ENCODE measurements at places on chromosomes 5 and 9. TPM values are rescaled to one million over a fixed set of nuclear protein-coding genes. Genes with fewer than 3 reads are reported as not detected.

The TUSC1 gene
- polyA plus RNA-seq = not detected

DNA sequence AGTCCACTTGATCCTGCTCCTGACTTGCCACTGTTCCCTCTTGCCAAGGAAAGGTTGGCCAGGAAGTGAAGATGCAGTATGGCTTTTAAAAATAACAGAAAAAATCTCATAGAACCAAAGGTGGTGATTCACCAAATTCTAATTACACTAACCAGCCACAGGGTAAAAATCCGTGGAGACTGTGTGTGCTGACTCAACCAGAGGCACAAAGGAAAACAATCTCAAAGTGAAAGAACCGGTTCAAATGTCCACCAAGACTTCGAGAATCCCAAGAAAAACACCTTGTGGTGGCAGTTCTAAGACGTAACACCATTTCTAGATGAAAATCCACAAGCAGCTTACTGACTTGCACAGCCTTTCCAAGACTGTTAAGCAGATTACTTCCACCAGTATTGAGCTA is 279.1 kb downstream of the TLE1 start:
- H3K27me3 ChIP-seq = no peaks in the 10 kb centered on the region
- H3K4me3 ChIP-seq = no peak overlapping the region
- H3K4me1 ChIP-seq = no peaks in the 10 kb centered on the region
- no peak for DNase-seq
- H3K36me3 ChIP-seq = no peaks in the 10 kb centered on the region

GRCh38 chr5:80654054-80654390 is 430 bp upstream of the MSH3 start:
- H3K4me1 ChIP-seq = peaks cover 31% of the 10 kb centered on the region
- H3K27ac ChIP-seq = peak overlapping the region; percentile 68
- H3K36me3 ChIP-seq = peaks cover 5% of the 10 kb centered on the region
- peak overlapping the region; percentile 74 for H3K4me3 ChIP-seq
- H3K27me3 ChIP-seq = no peaks in the 10 kb centered on the region
- no peak for DNase-seq

- no peak for DNase-seq
- H3K4me3 ChIP-seq = no peak overlapping the region
- H3K27ac ChIP-seq = no peak overlapping the region
- no peaks in the 10 kb centered on the region for H3K27me3 ChIP-seq
Observed at GRCh38 chr5:9439531-9440292, 106.2 kb downstream of the SEMA5A start.

The NRG2 gene
- not detected for polyA plus RNA-seq

The TOR4A gene
- polyA plus RNA-seq = 1.8 TPM

The GRIA1 gene
- polyA plus RNA-seq = not detected

The SPATA31E1 gene
- not detected for polyA plus RNA-seq
